ENCODE measurements at places on chromosomes 6 and 20.

DNA sequence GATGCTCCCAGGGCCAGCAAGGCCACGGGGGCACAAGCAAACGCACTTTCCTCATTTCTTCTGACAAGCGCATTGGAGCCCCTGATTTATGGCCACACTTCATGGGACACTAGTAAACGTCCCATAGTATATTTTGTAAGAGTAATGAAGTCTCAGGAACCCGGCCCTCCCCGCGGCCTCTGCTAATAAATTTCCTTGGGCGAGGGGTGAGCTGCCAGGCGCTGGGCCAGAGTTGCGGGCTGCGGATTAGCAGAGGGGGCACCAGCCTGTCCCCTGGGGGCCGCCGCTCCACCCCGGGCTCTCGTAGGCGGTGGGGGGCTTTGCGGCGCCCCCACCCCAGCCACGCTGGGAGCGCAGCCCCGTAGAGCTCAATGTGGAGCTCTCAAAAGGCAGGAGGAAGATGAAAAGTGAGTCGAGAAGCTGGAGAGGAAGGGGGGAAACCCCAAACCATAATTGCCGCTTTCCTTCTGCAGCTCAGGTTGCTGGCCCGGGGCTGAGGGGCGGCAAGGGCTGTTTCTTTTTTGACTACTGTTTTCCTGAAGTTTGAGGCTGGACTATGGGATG, 173.6 kb downstream of the CDC5L start:
- no peak for DNase-seq

- DNase-seq, result no peak
These were observed 59.5 kb downstream of the RAMACL start for GRCh38 chr6:166526937-166527336.

DNA sequence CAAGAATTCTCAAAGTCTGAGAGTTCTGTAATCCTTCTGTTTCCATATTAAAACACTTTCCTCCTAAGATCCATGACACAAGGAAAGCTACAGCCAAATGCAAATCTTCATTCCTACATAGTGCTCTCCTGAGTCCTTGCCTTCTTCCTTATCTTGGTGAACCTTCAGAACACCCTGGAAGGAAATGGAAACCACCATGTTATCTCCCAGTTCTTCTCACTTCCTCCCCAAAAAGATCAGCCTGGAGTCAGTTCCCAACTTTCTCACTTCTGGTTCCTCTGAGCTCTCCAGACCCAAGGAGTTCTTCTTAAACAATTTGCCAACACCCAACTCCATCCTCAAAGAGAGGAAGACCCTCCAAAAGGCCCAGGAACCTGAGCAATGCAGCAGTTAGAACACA, 193.3 kb upstream of the CCN2 start:
- no peak for DNase-seq

DNA sequence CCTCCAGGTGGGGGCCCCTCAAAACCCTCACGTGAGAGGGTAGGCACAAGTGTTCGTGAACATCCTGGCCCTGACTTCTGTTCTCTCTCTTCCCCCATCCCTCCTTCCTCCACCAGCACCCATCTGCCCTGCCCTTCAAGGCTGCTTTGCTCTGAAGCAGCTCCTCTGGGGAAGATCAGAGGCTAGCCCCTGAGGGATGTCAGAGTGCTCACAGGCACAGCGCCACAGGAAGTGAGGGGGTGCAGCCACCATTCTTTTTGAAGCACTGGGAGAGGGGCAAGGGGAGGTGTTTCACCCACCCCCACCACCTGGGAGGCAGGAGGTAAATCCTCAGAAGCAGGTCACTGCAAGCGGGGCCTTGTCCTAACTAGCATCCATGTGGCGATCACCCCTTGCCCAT, 11.4 kb downstream of the MOCS1 start:
- DNase-seq, result no peak

DNA sequence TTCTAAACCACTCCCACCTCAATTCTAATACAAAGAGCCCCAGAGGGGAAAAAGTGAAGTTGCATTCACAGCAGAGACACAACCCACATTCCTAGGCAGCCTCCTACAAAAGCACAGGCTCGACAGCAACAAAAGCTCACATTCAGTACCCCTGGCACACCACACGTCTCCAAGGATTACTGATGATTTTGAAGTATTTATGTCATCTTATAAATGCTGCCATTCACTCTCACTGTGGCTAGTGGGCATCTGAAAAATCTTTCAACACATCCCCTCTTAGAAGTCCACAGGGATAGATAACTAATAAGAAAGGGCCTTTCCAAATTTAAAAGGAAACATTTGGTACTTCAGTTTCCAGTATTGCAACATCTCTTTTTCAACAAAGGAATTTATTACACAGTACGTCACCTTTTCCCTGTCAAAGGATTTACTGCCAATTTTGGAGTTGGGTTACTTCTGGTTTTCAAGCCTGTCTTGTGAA, 146.7 kb downstream of the TASP1 start:
- DNase-seq, result peak; percentile 80

DNA sequence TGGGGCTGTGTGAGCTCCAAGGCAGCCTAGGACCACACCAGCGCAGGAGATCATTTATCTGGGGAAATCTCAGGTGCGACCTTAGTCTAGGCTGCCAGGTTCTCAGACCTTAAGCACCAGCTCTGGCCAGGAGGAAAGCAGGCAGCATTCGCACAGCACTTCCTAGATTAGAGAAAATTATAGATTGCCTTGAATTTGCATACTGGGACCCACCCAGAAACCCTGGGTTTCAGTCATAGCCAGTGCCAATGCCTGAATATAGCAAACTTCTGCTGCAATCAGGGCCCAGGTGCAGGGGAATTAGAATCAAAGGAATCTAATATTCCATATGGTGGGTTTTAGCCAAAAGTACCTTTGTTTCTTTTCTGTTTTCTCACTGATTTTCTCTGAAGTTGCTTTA, 204.3 kb upstream of the CST7 start:
- no peak for DNase-seq

GRCh38 chr6:38146734-38147027, 327.2 kb downstream of the ZFAND3 start:
- DNase-seq, result no peak

- no peak for DNase-seq
These were observed 3.7 kb upstream of the BEND6 start for GRCh38 chr6:56951049-56951831.

GRCh38 chr20:6007094-6007528, 46.7 kb downstream of the LRRN4 start:
- peak; percentile 24 for DNase-seq

- no peak for DNase-seq
These were observed 8.0 kb downstream of the SLC22A3 start for GRCh38 chr6:160356074-160356744.

DNA sequence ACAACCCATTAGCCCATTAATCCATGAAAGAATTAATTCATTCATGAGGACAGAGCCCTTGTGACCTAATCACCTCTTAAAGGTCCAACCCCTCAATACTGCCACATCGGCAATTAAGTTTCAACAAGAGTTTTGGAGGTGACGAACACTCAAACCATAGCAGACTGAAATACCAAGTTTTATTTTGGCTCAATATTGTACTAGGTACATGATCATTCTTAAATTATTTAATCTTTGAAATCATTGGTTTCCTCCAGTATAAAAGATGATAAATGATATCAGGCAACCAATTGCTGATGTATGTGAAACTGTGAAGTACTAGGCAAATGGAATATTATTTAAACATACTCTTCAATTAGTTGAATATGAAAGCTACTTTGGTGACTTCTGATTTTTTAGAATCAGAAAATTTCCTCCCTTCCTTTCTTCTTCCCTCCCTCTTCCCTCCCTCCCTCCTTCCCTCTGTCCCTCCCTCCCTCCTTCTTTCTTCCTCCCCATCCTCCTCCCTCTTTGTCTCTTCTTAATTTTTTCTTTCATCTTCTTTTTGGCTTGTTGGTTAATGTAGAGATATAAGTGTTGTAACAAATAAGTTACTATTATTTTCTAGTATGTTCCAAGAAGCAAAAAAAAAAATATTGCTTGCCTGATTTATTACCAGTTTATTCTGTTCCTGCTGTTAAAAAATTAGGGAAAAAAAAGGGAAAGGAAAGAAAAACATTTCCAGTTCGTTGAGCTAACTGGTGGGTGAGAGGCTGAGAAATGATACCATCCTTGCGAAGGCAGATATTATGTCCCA, 233.9 kb upstream of the ZNF217 start:
- no peak for DNase-seq

GRCh38 chr20:19986419-19986818, 30.7 kb upstream of the NAA20 start:
- DNase-seq, result peak; percentile 81

GRCh38 chr6:40743690-40744446, 156.7 kb upstream of the LRFN2 start:
- no peak for DNase-seq

DNA sequence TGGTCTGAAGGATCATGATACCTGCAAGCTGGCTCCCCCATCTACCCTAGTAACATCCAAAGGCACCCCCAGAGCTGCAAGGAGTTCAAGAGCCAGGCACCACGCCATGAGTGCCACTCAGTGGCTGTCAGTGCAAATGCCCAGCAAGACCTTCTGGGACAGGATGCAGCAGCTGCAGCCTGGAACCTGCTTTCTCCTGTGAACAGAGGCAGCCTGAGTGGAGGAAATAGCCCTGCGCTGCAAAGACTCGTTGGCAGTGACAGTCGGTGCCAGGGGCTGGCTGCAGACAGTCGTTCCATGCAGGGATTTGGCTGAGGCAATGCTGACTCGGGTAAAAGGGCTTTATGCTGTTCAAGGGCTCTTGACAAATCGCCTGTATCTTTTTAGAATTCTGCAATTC, 15.7 kb upstream of the SSTR4 start:
- DNase-seq, result no peak

DNA sequence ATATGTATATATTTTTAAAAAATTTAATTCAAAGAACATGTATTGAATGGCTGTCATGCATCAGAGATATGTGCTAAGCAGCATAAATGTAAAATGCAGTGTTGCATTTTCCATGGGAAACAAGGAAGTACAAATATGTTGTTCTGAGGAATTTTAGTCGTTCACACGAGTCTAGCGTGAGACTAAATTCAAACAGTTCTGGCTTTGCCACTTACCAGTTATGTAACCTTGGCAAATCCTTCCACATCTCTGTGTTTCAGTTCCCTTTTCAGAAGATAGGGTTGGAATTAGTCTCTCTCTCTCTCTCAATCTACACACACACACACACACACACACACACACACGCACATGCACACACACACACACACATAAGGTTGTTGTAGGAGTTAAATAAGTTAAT, 305.4 kb downstream of the UTRN start:
- DNase-seq, result no peak

- no peak for DNase-seq
These were observed 12.7 kb upstream of the STK35 start for GRCh38 chr20:2088891-2089290.

- peak; percentile 45 for DNase-seq
These were observed 39.4 kb upstream of the ENPP4 start for GRCh38 chr6:46090115-46091079.

DNA sequence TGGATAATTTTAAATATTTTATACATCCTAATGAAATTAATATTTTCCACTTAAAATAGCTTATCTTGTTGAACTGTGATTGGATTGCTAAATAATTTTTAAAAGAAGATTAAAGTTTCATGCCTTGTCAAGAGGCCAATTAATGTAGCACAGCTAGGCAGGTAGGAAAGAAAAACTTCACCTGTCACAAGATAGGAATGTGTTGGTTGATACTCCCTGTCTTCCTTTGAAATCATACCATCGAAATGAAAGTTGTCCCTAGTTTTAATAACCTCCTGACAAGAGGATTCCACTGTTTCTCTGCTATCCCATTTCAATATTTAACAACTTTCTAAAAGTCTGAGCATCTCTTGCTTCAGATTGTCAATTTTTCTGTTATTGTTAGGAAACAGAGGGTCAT, 80.8 kb downstream of the BMP6 start:
- no peak for DNase-seq

DNA sequence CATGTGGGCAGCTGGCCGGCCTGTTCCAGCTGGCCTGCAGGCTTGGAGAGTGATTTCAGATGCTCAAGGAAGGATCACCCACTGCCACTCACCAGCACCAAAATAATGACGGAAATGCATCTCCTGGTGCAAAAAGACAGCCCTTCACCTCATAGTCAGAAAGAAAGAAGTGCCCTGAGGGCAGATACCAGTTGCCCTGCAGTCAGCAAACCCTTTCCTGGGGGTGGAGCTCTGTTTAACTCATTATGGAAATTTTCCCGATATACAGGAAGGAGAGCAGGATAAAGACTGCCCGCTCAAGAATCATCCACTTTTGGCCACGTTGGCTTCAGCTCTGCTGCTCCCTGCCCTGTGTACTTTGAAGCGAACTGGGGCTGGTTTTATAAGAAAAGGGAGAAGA, 127.9 kb downstream of the GRM4 start:
- DNase-seq, result no peak

DNA sequence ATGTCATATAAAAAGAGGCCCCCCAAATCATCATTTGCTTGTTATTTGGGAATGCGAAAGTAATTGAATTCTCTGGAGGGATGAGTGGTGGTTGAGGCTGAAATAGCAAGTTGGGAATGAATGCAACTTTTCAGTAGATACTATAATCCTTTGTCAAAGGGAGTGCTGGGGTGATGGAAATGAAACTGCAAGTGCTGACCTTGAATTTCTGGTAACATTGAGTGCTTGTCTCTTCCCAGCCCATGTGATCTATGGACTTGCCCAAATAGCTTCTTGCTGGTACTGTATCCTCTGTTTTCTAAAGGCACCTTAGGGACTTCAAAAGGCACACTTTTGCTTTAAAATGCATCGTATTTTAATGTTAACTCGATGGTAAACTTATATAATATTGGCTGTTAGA, 14.8 kb downstream of the PAQR8 start:
- no peak for DNase-seq

GRCh38 chr20:32538526-32538939, 46.6 kb downstream of the NOL4L start:
- DNase-seq, result peak; percentile 20

GRCh38 chr20:46191168-46191540, 73.0 kb downstream of the CD40 start:
- DNase-seq, result no peak

DNA sequence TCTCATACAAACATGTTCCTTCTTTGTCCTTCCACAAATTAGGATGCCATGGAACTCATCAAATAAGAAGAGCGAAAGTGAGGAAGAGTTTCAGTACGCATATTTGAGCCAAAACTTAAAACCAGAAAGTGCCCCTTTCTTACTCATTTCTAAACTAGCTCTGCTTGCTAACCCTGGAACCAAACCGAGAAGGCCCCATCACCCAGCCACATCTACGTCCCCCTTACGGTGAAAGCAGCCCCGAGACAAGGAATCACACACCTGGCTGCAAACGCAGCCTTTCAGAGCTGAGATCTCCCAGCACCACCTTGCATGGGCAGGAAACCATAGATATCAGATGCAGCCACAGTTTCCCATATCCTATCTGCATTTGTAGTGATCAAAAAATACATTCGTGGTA, 28.5 kb downstream of the TRERF1 start:
- no peak for DNase-seq

DNA sequence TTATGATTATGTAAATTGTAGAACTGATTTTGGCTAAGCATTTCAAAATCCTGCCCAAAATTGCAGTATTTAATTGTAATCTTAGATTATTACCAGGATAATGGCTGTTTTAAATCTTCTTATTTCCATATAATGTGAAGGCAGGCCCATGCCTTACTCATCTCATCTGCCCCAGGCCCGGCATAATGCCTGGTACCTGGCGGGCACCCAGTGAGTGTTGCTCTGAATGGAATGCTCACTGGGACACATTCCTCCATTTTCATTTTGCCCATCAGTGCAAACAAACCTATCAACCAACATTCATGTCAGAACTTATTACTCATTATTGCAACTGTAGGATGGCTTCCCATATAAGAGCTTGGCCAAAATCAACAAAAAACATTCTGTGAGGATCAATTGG, 22.8 kb downstream of the SAMD5 start:
- DNase-seq, result no peak
